ENCODE measurements at places on chromosomes 7 and 10.

DNA sequence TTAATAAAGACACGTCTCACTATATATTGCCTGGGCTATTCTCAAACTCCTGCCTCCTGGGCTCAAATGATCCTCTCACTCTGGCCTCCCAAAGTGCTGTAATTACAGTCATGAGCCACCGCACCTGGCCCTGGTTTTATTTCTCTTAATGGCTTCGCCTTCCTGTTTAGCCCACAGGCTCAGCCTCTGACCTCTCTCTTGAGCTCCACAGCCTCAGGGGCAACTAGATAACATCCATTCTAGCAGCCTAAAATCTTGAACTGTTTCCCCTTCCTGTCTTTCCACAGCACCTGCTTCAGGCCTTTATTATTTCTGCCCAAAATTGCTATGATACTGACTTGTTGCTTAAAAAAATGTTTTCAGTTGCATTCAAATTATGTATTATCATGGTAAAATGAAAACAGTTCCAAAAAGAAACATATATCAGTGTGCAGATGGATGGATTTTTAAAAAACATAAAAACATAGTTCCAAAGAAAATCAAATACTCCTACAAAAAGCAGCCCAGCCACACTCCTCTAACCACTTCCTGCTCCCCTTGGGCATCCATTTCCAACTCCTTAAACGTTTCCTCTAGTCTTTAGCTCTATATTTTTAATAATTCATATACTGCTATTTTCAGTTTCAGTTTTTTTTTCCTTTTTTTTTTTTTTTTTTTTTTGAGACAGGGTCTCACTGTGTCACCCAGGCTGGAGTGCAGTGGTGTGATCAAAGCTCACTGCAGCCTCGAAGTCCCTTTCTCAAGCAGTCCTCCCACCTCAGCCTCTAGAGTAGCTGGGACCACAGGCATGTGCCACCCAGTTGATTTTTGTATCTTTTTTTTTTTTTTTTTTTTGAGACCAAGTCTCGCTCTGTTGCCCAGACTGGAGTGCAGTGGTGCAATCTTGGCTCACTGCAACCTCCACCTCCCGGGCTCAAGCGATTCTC lies 5.1 kb upstream of the BAZ1B start:
- no peak for DNase-seq

GRCh38 chr7:151903249-151904032 lies 26.5 kb upstream of the PRKAG2 start:
- no peak for DNase-seq

GRCh38 chr10:128044961-128045832 lies 81.0 kb downstream of the MKI67 start:
- DNase-seq: no peak

DNA sequence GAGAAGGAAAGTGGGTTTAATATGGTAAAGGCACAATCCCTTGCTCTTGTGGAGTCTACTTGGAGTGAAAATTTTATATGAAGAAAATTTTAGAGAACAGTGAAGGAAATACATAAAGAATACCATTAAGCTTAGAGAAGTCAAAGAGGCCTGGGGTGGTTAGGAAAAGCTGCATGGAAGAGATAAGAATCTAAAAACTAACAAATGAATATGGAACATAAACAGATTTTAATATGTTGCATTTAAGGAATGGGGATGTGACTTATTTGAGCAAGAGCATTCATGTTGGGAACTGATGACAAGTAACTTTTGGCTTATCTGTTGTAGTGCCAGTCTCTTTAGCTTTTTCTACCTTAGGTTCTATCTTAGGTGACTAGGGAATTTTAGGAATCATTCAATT lies 31.0 kb downstream of the AHR start:
- no peak for DNase-seq

DNA sequence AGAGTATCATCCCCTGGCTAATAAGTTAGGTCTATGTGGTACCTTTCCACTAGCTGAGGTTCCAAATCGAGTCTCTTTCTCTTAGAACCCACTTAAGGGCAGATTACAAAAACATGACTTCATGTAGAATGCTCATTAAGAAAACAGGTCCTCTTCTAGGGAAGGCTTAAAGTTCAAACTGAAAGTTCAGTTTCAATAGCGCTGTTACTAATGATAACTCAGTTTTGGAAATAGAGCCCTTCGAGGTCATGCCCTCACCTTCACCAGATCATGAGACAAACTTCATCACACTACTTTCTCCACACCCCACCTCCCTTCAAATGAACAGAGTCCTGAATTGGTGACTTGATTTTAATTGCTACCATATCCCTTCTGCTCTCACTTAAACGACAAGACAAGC lies 26.2 kb downstream of the HGF start:
- no peak for DNase-seq

DNA sequence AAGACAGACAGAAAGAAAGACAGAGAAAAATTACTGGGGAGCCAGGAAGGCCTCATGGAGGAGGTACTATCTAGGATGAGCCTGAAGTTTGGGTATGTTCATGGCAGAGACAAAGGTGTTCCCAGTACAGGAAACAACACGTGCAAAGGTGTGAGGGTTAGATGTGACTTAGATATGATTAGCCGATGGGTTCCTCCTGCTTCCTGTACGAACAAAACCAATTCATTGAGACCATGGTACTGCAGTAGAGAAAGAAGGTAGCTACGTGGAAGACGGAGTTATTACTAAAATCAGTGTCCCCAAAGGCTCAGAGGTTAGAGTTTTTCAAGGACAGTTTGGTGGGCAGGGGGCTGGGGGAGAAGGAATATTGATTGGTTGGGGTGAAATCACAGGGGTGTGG lies 55.2 kb upstream of the CHST3 start:
- no peak for DNase-seq

- no peak for DNase-seq
Observed at GRCh38 chr7:27207348-27207985, 7.6 kb upstream of the HOXA13 start.

GRCh38 chr7:92729751-92730150 lies 106.6 kb downstream of the CDK6 start:
- DNase-seq: no peak

DNA sequence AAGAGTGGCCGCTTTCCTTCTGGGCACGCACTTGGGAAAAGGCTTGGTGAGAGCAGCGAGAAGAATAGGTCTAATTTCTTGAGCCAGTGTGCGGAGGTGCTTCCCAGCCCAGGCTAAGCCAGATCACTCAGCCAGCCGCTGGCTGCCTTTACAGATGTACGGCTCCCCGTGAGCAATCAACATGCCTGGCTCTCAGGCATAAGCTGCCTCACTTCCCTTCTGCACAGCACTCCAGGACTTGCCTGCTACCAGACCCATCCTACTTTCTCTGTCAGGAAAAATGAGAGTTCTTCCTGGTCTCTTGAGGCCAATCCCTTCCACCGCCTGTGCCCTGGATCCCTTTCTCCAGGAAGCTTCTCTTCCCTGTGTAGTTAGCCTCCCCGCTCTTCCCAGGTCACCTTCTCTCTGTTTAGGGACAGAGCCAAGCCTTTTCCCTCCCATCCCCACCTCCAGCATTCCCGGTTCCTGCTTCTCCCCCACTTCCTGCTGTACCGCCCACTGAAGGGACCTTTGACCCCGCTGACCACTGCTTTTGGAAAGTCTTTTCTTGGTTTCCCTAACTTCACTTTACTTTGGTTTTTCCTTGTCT lies 1.1 kb upstream of the ACTR3C start:
- DNase-seq: no peak

- DNase-seq: peak; percentile 64
Observed at GRCh38 chr10:51377932-51378599, 303.8 kb downstream of the PRKG1 start.

GRCh38 chr10:119203006-119203405 lies 4.4 kb upstream of the GRK5 start:
- peak; percentile 64 for DNase-seq

GRCh38 chr10:32790483-32790882 lies 167.5 kb downstream of the ITGB1 start:
- DNase-seq: no peak

DNA sequence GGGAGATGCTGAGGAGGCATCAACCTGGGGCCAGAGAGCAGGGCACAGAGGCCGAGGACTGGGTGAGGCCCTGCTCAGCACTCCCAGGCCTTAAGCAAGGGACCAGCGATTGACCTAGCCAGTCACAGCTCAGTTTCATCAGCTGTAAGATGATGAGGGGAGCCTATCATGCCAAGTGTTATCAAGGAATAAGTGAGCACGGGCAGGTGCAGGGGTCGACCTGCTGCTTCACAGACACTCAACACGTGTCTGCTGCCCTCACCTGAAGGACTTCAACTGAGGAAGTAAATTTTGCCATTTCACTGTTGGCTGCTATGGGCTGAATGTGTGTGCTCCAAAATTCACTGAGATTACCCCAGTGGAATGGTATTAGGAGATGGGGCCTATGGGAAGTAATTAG lies 9.9 kb downstream of the C10orf71 start:
- DNase-seq: no peak

DNA sequence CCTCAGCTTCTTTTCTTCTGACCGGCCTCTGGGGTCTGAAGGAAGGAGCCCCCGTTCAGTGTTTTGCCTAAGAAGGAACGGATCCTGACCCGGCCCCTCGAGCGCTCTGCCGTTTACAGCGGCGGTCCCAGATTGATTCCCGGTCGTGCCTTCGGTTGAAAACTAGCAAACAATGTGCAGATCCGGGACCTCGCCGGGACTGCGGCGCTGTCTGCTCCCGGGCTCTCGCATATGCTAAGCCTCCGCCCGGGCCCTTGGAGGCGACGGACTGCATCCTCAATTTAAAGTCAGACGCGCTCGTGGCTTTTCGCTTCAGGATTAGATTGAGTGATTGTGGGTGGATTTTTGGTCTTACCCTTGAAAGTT lies 559 bp downstream of the DBF4 start:
- peak; percentile 41 for DNase-seq

DNA sequence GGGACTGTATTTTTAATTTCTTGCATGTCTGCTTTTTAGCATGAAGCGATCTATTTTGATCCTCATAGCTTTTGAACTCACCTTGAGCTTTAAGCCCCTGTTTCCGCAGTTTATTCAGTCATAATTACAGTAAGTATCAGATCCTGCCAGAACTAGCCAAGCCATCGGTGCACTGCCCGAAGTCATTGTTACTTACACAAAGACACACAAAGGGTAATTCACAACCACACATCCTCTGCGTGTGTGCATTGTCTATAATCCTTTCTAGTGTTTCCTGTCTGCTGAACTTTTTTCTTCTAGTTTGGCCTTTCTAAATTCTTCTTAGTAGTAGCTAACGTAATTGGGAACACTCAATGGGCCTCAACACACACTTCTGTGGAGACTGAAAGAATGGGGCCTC lies 133.0 kb downstream of the SFMBT2 start:
- no peak for DNase-seq

DNA sequence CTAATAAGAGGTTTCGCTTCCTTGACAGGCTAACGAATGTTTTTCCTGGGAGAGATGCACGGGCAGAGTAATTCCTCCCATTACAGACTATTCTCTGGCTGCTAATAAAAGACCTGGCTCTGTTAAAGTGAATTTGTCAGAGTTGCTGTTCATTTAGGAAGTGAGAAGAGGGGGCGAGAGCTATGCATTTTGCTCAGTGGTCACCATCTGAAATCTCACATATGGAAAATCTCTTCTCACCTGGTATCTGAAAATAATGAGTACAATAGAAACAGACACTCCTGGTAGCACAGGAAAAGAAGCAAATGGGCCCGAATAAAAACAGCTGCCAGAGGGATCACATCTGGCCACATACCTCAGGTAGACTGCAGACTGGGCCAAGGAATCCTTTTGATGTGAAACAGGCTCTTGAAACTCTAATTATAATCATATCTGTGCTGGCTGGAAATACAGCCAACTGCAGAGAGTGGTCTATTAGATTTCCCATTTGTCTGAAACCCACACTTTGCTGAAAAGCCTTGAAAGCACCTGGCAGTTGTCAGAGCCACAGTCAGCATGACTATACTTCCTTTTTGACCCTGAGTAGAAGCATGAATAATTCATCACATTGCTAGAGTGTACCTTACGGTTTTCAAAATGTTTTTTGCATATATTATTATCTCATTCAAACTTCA lies 33.6 kb downstream of the AOAH start:
- no peak for DNase-seq
